ENCODE measurements at places on chromosomes 4 and X.
A peak's percentile ranks its signal among the peaks of the same experiment; 100 is the strongest.

DNA sequence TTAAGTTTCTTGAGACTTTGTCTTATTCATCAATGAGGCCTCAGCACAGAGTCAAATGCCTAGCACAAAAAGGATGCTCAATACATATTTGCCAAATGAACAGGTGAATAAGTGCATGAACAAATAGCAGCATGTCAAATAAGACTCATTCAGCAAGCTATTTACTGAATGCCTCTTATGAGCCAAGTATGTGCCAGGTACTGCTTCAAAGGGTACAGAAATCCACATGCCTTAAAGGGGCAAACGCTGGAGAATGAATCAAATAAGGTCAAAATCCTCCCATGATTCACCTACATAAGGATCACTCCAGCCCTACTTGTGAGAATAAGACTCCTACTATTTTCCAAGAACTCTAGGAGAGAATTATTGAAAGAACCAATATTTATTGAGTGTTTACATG is 260.2 kb upstream of the CPEB2 start:
- DNase-seq: no peak

DNA sequence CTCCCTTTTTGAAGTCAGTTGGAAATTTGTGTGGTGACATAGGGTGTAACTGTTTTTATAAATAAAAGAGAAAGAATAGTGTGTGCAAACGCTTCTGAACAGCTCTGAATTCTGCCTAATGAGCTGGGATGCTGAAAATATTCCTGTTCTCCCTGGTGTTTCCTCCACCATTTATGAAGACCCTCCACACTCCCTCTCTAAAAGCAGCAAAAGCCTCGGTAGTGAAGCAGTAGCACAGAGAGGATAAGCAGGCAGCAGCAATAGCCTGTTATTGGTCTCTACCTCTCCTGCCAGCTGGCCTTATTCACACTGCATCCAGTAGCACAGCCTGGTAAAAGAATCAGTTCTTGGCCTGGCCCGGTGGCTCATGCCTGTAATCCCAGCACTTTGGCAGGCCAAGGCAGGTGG is 406.1 kb downstream of the IQCM start:
- no peak for DNase-seq

DNA sequence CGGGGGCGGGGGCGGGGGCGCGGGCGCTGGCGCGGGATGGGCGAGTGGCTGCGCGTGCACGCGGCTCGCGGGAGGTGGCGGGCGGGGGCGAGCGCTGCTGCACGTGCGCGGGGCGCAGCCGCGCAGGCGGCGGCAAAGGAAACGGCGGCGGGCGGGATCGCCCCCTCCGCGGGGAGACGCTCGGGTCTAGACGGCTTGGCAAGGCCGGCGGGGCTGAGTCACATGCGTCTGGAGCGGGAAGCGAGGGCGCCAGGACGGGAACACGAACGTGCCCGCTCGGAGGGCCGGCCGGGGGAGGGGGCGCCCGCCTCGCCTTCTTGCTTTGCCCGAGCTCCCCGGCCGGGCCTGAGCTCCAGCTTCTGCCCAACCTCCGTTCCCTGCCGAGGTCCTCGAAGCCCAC is 4.3 kb upstream of the HAUS7 start:
- DNase-seq: no peak

DNA sequence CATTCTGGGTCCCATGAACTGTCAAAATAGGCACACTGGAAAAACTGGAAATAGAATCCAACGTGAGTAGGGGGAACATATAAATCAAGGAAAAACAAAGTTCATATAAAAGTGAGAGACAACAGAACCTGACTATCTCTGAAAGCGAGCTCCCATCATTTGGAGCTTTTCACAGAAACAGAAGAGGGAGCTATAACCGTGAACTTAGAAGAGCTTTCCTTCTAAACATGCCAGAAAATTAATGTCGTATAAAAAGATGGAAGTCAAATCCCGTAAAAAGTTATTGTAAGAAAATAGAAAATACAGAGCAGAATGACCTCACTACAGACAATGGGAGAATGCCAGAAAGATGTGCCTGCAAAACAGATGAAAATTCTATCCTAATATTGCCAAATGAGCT is 23.9 kb upstream of the HSD17B10 start:
- DNase-seq: no peak

- DNase-seq: no peak
Observed at GRCh38 chr4:110781944-110782343, 159.1 kb upstream of the PITX2 start.

GRCh38 chr4:157824021-157824420 is 348.8 kb downstream of the GASK1B start:
- DNase-seq: no peak

GRCh38 chrX:70525733-70526132 is 81.1 kb downstream of the DLG3 start:
- no peak for DNase-seq

GRCh38 chr4:14767142-14767541 is 235.1 kb upstream of the CPEB2 start:
- no peak for DNase-seq

GRCh38 chr4:81631958-81632441 is 160.3 kb upstream of the RASGEF1B start:
- DNase-seq: no peak

DNA sequence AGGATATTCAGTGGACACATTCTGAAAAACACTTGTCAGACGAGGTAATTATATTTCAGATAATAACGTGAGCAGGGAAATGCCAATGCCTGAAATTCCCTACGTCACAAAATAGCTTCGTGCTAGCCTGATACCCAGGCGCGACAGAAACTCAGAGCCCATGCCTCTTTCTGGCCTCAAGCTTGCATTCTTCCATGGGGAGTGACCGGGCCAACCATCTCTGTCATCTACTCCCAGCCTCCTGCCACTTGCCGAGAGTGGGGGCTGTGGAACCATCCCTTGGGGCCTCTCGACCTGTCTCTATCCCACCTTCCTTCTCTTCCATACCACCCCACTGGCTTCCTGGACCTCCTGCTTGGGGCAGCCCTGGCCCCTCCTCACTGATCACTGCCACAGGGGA is 34.5 kb upstream of the CDKN2AIP start:
- DNase-seq: no peak

DNA sequence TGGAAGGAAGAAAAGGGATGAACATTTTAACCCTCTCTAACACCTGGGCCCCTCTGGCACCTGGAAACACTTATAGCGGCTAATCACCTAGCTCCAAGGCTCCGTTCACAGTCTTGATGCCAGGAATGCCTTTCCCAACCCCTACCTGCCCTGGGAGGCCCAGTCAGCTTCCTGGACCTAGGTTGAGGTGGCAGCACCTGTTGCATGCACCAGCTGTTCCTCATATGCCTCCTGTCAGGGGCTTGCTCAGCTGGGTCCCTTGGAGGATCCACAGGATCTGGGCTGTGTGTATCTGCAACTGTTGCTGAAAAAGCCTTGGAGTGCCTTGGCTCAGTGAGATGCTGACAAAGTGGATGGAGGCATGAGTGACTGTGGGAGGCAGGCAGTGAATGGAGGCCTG is 4.4 kb downstream of the CFP start:
- no peak for DNase-seq

GRCh38 chrX:29555465-29556091 is 659.8 kb upstream of the MAGEB2 start:
- peak; percentile 2 for DNase-seq

GRCh38 chrX:123340696-123341095 is 156.6 kb downstream of the GRIA3 start:
- DNase-seq: no peak

DNA sequence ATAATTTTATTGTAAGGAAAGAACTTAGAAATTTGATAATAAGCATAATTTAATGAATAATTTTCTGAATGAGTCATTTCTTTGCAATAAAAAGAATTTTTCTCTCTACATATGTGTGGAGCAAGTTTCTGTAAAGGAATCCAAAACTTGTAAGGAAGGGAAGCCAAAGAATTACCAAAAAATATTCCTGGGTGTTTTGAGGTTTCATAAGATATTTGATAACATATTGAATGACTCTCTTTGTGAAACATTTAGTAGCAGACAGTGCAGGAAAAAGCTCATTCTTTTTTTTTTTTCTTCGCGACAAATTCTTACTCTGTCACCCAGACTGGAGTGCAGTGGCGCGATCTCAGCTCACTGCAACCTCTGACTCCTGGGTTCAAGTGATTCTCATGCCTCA is 469.0 kb upstream of the MAGEB2 start:
- no peak for DNase-seq

DNA sequence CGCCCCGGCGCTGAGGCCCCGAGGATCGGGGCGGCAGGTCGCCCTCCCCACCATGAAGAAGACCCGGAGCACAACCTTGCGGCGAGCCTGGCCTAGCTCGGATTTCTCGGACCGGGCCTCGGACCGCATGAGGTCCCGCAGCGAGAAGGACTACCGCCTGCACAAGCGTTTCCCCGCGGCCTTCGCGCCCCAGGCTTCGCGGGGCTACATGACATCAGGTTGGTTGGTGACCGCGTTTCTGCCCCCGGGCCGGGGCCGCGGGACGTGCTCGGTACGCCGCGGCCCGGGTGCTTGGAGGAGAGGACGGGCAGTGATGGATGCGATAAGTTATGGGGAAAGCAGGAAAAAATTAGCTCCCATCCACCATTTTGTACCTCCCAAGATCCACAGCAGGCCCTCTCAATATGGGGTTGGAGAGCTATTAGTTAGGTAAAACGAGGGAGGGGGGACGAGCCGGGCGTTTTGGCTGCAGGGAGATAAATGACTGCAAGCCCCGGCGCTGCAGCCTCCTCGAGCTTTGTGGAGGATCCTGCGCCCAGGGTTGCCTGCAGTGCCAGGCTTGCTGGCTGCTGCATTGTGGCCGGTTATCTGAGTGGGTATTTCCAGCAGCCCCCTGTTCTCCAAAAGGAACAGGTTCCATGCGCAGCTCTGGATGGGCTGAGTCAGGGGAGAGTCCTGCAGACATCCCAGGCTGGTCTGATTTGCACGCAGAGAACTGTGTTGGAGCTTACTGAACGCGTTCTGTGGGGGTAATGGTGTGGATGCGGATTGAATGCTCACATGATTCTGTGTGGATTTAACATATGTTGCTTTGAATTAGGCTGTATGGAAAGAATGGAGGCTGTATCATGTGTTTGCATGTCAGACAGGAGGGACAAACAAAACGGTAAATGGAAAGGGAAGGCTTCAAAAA is 1.9 kb downstream of the STOX2 start:
- DNase-seq: no peak

GRCh38 chrX:16643176-16643575 is 6.8 kb upstream of the S100G start:
- DNase-seq: no peak

DNA sequence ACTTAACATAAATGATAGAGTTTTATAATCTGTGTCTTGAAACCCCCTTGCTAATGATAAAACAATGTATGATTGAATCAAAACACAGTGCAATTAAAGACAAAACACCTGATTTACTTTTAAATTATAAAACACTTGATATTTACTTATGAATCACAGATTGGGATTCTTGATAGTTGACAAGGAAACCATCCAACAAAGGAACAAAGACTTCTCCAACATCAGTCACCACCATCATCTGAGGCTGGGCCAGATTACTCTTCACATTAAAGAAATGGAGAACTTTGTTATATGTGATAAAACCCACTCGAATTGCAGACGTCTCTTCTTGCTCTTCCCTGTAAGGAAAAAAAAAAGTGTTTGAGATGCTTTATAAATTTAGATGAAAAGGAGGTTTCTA is 67.4 kb downstream of the METTL14 start:
- no peak for DNase-seq

- no peak for DNase-seq
Observed at GRCh38 chrX:153459986-153460385, 10.4 kb downstream of the HAUS7 start.

GRCh38 chrX:17737986-17738713 is 857 bp downstream of the SCML1 start:
- DNase-seq: no peak
